ENCODE measurements at places on chromosomes 4 and X.

GRCh38 chr4:7058792-7059191 is 9.1 kb downstream of the GRPEL1 start:
- no peak for DNase-seq

DNA sequence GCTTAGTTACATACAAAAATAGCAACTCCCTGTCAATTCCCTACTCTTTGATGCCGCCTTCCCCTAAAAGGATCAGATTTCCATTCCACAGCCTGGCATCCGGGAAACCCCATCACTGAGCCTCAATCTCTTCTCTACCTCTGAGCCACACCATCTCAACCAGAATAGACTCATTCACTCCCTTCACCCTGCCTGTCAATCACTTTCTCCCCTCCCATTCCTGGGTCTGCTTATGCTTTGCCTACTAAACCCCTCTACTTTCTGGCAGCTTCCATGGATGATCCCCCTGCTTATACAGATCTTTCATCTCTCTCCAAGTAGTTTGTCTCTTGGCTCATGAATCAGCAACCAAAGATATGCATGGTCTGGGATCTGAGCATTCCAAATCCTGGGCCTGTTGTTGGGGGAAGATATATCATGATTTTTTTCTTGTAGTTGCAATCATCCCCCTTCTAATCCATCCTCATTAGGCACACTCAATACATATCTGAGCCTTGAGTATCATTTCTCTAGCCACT is 2.6 kb downstream of the AMER1 start:
- DNase-seq, result no peak

- DNase-seq, result no peak
Observed at GRCh38 chrX:107723511-107723910, 52.1 kb downstream of the TSC22D3 start.

- no peak for DNase-seq
Observed at GRCh38 chrX:437661-438390, 51.1 kb upstream of the PPP2R3B start.

DNA sequence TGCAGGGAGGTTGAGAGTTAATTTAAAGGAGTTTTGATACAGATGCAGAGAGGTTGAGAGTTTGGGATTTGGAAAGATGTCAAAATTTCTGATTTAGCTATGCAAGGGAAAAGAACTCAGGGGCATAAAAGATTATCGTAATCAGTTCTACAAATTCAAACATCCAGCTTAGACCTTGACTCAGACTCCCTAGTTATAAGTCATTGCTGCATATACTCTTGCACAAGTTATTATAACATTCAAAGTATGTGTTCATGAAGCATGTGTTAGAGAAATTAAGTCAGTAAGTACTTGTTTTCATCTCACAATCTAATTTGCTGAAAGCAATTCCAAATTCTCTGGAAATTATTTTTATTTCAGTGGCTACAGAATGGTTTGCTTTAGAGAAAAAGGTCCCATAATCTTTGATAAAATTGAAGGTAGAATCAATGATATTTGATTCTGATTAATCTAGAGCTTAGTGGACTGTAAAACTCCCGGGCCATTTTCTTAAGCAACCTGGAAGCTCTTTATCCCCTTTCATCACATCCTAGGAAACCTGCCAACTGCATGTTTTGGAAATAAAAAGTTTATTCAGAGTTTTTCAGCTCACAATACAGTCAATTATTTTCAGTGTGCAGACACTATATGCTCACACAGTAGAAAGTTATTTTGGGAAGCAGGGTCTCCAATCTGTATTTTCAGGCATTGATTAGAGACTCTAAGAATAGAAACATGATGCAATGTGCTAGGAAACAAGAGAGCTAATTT is 132.9 kb upstream of the SPANXC start:
- no peak for DNase-seq

GRCh38 chr4:80538276-80538926 is 202.9 kb downstream of the CFAP299 start:
- peak; percentile 0 for DNase-seq

DNA sequence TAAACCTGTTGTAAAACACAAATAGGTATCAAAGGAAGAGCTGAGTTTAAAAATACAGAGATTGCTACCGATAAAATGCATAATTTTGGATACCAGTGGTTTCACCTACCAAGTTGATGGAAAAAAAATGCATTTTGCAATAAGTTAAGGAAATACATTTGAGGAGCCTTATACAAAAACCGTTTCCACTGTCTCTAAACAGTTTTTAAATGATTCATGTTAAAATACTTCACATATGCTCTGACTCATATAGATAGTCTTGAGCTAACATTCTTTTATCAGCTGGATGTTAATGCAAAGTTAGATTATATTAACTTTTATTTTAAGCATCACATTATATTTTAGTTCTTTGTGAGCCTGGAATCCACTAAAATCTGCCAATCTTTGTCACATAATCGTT is 50.6 kb upstream of the ANKRD17 start:
- no peak for DNase-seq

GRCh38 chr4:106318511-106318910 is 2.2 kb downstream of the AIMP1 start:
- DNase-seq, result no peak

DNA sequence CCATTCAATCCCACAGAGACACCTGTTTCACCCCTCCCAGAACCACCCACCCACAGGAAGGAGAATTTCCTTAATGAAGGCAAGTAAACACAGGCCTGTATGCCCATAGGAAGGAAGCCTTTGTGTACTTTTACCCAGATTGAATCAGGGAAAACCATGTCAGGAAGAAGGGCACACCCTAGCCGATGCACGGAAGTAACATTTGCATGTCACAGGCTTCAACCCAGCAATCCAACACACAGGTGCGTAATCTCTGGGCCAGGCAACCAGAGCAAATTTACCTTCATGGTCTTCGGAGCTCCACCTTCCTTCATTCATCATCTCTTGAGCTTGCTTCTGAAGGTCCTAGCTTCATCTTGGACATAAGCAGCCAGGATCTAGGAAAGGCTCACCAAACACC is 206.3 kb downstream of the SHROOM3 start:
- DNase-seq, result no peak

- DNase-seq, result no peak
Observed at GRCh38 chrX:20884565-20884964, 489.7 kb upstream of the CNKSR2 start.

DNA sequence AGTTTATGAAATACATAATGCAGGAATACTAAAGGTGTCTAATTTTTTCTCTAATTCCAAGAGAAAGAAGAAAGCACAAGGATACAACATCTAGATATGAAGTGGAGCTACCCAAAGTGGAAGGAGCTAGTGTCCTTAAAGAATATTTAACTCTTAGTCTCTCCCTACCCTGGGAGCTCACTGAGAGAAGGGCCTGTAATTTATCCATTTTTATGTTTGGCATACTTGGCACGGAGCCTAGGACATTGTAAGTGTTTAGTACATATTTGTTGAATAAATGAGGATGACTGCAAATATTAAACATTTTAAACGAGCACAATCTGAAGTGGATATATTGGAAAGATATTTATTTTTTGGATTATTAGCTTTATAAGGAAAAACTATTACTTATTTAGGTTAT is 674.8 kb downstream of the IQCM start:
- no peak for DNase-seq

DNA sequence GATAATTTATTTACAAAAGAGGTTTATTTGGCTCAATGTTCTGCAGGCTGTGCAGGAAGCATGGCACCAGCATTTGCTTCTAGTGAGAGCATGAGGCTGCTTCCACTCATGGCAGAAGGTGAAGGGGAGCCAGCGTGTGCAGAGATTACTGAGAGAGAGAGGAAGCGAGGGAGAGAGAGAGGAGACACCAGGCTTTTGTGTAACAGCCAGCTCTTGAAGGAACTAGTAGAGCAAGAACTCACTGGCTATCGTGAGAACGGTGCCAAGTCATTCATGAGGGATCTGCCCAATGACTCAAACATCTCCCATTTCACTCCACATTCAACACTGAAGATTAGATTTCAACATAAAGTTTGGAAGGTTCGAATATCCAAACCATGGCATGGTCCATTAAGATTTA is 12.7 kb downstream of the GUCY1A1 start:
- no peak for DNase-seq

GRCh38 chr4:53313510-53313909 is 52.4 kb downstream of the SCFD2 start:
- DNase-seq, result no peak

DNA sequence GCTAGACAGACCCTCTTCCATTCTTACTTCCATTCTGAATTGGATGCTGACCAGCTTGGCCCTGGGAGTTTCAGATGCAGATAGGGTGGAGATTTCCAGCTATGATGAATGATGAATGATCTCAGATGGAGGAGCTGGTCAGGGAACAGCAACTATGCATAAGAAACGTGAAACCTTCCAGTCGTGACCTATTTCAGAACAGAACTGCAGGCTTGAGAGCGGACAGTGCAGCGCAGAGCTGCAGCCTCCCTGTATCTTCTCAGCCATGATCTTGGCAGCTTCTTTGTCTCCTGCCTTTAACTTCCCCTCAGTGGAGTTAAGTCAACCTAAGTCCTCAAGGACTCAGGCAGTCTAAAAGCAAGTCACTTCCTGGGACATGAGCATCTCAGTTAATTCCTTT is 43.3 kb upstream of the HAND2 start:
- DNase-seq, result no peak

GRCh38 chrX:155263854-155264628 is at the start of gene RAB39B:
Gene RAB39B (minus strand): TSS chrX:155264491. CDS start chrX:155264288, 203 bp downstream.
- DNase-seq, result peak; percentile 65

DNA sequence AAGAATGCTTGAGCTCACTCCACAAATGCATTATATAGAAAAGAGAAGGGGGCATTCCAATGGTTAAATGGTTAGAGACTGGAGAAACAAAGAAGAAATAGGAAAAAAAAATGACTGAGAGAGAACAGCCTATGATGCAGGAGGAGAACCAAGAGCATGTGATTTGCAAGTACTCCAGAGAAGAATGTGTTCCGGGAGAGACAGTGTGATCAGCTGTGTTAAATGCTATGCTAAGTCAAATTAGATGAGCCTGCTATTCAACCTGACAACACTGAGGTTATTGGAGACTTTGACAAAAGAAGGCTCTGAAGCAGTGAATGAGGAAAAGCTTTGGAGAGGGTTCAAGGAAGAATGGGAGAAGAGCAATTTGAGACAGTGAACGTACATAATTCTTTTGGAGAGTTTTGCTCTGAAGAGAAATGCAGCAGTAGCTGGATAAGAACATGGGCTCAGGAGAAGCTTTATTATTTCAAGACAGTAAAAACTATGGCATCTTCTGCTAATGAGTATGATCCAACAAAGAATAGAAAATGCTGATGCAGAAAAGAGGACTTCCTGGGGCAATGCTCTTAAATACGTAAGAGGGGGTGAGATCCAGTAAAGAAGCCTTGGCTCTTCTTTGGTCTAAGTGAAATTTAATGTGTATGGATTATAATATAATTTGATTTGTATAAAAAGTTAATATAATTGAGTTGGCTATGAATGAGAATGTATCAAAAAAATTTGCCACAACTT is 66.3 kb downstream of the PPP3CA start:
- no peak for DNase-seq

- DNase-seq, result no peak
Observed at GRCh38 chr4:55447108-55447708, 51.5 kb downstream of the TMEM165 start.

GRCh38 chrX:95350774-95351488 is 1333.7 kb upstream of the DIAPH2 start:
- no peak for DNase-seq

DNA sequence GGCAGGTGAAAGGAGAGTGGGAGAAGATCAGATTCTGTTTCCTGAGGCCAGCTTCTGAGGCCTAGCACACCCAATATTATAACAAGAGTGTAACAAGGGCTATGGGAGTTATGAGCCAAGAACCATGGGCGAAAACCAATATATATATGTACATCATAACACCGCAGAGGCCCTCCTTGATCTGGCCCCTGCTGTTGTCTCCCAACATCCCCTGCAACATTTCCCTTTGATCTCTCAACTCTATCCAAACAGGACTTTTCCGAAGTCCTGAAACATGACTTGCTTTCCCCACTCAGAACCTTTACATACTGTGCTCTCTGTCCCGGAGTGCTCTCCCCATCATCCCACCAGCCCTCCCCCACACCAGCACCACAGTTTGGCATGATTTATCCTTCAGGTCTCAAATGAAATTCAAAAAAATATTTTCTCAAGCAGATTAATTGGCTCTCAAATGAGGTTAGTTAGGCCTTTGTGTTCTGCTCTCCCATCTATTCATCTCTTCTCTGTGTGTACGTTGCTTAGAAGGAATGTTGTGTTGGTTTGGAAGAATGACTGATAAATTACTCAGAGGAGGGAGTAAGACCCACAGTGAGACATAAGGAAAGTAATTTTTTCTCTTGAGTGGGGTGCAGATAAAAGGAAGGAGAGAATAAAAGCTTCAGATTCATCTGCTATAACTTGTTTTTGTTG is 58.1 kb upstream of the SMIM10 start:
- no peak for DNase-seq

DNA sequence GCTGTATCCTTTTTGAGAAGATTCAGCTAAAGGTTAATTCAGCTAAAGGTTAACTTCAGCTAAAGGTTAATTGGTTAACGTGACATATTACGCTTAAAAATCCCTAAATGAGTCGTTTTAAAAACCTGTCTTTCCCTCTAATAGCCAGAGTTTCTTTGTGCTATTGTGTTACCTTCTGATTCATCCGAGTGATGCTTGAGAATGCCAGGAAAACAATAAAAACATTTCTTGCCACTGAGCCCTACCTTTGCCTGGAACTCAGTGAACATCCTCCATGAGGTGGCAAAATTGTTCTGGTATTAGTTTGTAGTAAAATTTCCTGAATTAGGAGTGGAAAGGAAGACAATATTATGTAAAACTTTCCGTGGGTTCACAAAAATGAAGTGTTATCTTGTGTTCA is 13.7 kb upstream of the TMPRSS11E start:
- no peak for DNase-seq

DNA sequence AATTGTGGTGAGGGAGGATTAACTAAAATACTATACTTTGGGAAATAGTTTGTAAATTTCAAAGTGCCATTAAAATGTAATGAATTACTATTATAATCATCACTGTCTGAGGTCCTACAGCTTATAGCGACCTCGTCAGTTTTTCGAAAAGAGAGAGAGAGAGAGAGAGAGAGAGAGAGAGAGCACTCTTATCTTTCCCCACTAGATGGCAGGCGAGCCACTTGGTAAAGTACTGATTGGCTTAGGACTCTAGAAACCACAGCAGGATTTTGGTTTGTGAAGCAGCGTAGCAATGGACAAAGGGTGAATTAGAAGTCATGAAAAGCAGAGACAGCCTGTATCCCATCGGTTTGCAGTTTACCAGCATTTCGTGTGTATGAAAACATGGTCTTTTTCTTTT is 52.5 kb downstream of the LINC00632 start:
- DNase-seq, result no peak

- no peak for DNase-seq
Observed at GRCh38 chr4:3613967-3614730, 81.9 kb upstream of the LRPAP1 start.

Data from stimulated activated CD4-positive, alpha-beta T cell treated with anti-CD3 and anti-CD28 coated beads, Interleukin-2, amount 100 ng/mL, for 4 hours (primary cell).